ENCODE measurements at places on chromosomes 7 and 10.

DNA sequence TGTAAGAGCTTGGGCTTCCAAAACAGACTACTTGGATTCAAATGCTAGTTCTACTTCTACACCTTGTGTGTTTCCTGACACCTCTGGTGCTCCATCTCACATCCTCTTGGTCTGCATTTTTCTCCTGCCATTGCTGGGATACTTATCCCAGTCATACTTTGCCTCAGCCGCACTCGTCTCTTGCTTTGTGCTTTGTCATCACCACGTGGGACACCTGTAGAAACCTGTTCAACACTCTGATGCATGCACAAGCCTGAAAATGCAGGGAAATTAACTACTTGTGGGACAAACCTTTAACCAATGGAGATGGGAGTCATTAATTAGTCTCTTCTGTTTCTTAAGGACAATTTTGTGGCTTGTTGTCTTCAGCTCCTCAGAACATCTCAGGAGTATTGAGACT lies 94.2 kb upstream of the PHYHIPL start:
- DNase-seq: no peak

DNA sequence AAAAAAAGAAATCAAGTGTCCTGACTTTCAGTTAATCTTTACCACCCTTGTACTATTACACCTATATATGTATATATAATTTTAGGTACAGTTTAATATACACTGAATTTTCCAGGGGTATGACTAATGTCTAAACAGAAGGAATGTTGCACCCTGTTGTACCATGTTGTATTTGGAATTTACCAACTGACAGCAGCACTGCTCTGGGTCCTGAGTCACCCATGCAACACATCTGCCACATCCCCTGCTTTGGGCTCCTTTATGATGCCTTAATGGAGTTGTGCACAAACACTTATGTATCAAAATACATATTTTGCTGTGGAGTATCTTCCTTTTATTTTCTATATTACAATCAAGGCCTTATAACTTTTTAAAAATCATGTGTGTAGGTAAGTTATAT lies 21.2 kb downstream of the YAE1 start:
- no peak for DNase-seq

- no peak for DNase-seq
Measured at GRCh38 chr7:152341039-152341913, 94.5 kb downstream of the KMT2C start.

DNA sequence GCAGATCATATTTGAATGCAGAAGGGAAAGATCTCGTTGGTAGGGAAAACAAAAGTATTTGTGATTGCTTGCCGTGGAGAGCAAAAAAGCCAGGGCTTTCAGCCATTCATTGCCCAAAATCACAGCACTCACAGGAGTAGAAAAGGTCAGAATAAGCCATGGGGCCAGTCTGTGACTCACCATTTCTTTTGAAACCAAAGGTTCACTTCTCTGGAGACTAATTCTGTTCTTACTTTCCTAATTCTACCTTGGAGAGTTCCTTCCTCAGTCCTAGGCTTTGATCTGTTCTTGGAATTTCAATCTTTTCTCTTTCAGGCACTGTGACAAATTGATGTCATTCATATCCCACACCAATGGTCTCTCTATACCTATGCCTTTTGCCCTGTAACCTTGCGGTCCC lies 54.1 kb upstream of the FAM180A start:
- DNase-seq: no peak

DNA sequence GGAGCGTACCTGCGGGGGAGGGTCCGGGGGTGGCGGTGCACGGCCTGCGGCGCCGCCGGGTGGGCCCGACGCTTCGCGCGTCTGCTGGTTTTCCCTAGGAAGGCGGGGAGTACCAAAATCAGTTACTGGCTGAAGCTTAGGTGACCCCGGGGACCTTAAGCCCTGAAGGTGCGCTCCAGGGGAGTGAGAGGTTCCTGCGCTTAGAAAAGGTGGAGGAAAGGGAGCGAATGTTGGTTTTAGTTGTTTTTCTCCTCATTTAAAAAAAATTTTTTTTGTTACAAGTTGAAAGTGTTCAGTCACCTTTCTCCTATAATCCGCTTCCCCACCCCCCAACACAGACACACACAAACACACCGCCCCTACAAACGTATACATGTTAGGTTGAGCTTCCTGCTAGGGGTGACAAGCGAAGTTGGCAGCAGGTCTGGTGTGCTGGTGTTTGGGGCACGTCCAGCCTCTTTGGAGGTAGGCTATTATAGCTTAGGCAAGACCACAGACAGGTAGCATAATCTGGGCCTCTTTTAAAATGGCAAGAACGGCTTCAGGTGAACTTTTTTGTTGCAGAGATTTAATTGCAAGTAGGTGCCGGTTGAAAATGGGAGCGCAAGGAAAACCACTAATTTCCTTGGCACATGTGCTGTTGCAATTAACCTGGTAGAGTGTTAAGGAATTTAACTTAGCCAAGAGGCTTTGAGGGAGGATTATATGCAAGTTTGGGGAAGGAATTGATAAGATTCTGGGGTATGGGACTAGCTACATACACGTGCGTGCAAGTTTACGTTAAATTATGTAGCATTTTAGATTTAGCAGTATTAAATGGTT lies 945 bp downstream of the ADD3 start:
- DNase-seq: no peak

GRCh38 chr7:143299346-143299745 lies 11.2 kb downstream of the CASP2 start:
- DNase-seq: no peak

DNA sequence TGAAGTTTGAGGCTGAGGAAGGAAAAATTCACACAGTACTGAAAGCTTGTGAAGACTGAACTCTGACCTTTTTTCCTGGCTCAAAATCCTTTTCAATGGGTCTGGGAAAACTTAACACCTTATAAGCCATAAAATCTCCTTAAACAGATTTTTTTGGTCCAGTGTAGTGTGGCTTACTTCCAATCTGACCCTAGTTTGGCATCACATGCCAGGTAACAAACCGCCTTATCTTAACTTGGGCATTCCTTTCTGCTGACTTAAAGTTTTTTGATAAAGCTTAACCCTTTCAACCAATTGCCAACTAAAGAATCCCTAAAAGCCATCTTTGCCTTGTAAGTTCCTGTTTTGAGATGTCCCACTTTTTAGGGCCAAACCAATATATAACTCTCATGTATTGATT lies 13.2 kb upstream of the ITPRID1 start:
- no peak for DNase-seq

DNA sequence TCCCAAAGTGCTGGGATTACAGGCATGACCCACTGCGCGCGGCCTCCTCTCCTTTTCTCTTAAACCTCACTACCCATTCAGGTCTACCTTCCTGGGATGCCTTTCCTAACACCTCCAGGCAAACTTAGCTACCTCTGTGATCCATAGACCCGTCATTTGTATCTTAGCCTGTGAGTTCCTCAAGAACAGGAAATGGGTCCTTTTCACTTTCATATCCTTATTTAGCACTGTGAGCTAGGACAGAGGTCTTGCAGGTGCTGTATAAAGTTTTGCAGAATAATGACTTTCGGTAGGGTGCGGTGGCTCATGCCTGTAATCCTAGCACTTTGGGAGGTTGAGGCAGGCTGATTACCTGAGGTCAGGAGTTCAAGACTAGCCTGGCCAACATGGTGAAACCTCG lies 215.7 kb downstream of the RELN start:
- DNase-seq: no peak

- DNase-seq: no peak
Measured at GRCh38 chr10:15314482-15315045, 56.5 kb downstream of the FAM171A1 start.

DNA sequence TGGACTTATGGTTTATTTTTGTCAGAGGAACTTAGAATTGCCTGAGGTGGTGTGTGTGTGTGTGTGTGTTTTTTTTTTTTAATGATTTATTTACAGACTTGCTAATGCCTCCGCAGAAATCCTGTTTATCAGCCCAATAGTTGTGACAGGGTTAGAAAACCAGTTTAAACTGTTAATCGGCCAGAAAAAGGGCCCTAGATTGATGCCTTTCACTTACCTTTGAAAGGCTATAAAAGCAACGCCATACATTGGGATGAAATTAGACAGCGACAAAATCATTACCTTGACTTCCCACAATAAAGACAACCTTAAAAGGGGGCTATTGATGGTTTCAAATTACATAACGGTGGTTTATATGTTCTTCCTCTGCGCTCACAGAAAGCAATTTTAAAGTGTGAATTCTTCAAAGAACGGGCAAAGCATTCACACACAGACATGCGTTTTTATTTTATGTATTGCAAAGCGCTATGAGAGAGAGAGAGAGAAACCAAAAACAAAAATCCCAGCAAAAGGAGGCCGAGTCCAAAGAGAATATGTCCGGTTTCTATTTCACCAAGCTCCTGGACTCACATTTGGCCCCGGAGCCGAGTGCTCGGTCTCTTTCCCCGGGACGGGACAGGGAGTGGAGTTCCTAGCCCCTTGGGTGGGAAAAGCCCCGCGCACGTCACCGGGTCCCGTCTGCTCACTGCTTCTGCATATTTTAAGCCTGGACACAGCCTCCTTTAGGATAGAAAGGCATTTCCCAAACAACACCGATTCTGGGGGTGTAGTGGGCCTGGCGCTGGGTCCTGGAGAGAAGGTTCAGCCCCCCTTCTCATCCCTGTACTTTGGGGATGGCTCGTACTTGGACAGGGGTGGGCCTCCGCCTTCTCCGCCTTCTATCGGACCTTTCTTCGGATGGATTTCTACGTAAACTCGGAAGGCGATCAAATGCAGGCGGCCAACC lies 26.8 kb upstream of the VAX1 start:
- DNase-seq: no peak

- no peak for DNase-seq
Measured at GRCh38 chr10:97307866-97308780, 10.9 kb upstream of the FRAT1 start.

GRCh38 chr7:74269757-74270277 lies 15.6 kb upstream of the RFC2 start:
- DNase-seq: no peak

DNA sequence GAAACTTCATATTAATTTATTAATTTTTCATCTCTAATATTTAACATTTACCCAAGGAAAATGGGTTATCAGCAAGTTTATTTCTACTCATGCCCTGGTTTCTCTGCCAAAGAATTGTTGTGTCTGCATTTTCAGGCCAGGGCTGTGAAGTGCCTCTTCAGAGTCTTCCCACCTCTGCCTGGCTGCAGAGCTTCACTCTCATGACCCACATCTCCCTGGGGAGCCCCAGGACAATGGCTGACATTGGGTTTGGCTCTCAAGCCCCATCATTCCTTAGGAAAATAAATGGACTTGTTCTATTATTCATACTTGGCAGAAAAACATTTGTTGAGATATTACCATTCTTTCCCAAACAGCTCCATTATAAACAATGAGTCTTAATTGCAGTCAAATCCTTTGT lies 30.3 kb downstream of the CACNA2D1 start:
- no peak for DNase-seq

GRCh38 chr7:24504836-24505235 lies 68.4 kb upstream of the PALS2 start:
- no peak for DNase-seq

GRCh38 chr10:44635176-44635575 lies 250.3 kb upstream of the CXCL12 start:
- no peak for DNase-seq
